ENCODE measurements at places on chromosomes 7 and 10.

DNA sequence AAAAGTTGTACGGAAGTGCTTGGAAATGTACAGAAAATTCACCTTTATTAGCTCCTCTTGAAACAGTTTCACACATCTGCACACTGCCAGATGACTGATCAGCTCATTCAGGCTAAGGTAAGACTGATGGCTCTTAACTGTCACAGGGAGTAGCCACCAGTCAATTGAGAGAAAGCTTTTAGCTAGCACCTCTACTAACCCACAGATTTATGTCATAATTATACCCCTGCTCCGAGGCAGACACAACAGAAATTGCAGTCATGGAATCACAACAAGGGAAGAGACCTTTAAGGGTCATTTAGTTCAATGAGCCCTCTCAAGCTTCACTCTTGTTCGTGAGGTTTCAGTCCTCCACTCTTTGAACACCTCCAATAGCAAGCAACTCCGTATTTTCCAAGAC lies 235.4 kb downstream of the TRIL start:
- DNase-seq: no peak

DNA sequence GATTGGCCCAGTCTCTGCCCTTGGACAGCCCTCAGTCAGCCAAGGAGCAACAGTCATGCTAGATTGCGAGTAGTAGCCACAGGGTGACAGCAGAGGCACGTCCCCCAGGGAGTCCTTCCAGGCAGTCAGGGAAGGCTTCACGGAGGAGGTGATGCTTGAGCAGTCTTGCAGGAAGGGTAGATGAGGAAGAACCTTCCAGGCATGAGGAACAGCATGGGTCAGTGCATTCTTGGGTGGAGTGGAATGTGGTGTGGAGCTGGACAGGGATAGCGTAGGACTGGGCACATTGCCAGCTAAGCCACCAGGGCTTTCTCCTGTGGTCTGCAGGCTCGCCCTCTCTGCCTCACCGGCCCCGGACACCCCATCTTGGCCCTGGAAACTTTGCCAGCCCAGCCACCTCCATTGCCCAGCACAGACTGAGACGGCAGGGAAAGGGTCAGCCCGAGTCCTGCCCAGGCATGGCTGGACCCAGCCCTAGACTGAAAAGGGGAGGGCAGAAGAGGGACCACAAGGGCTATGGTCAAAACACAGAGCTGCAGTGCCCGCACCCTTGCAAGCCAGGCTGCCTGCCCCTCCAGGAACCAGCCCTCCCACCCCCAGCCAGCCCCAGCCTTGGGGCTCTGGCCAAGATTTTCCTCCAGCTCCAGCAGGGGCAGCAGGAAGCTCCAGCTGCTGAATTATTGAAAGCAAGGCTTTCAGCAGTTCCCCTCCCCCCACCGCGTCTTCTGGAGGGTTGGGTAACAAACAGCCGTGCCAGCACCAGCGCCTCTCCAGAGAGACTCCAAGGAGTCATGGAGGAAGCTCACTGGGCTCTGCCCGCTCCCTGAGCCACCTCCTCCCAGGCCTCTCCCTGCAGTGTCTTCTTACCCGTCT lies 18.7 kb downstream of the SRRM3 start:
- DNase-seq: peak; percentile 67

DNA sequence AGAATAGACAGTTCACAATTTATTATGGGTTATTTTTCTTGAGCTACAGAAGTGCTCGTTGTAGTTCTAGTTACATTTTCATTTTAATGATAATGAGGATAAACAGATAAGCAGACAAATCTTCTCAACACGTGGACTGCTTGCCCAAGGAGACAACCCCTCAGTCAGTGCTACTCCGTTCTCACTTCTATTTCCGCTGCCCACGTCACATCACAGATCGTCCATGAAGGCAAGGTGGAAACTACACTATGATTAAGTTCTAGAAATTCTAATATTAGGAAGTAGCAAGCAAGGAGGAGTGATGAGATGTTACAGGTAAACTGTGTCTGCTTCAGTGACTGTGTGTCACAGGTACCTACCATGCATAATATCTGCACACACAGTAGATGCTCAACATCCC lies 210.5 kb downstream of the CHCHD3 start:
- no peak for DNase-seq

- no peak for DNase-seq
Measured at GRCh38 chr10:60446851-60447250, 57.2 kb upstream of the ANK3 start.

GRCh38 chr7:39735903-39736302 lies 112.5 kb downstream of the RALA start:
- no peak for DNase-seq

GRCh38 chr10:128463991-128464760 lies 338.0 kb upstream of the MKI67 start:
- DNase-seq: peak; percentile 92

- no peak for DNase-seq
Measured at GRCh38 chr10:43692051-43692825, 43.6 kb upstream of the ZNF32 start.
